ENCODE measurements at places on chromosomes 7 and 10.

GRCh38 chr10:125782616-125783015 is 7.0 kb upstream of the MMP21 start:
- no peak for DNase-seq

GRCh38 chr7:158710651-158711102 is 6.1 kb upstream of the NCAPG2 start:
- DNase-seq: no peak

- DNase-seq: no peak
Measured at GRCh38 chr7:2838873-2839578, 5.1 kb downstream of the GNA12 start.

DNA sequence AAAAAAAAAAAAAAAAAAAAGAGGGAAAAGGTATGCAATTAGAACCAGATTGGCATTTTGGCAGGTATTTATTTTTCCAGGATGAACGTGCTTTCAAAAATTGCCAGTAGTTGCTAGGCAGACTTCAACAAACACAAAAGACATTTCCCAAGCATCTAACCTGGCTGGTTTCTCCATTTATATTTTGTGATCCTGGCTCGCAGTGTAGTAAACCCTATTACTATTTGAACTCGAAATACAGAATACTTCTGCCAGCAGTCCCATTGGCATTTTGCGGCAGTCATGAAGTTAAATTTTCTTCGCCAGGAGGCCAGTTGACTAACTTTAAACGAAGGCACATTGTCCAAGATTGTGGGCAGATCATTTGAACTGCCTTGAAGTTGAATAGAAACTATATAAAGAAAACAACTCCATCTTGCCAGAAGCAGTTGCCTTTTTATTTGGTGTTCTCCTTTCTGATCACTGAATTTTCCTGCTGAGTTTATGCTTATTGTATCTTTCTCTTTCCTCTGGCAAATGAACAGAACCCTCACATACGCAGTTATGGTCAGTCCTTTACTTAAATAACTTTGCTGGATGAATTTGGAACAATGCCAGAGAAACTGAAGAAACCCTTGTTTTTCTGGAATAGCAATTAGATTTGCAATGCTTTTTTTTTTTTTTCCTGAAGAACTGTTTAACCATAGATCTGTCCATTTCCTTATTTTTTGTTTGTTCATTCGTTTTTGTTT is 132.9 kb downstream of the BICC1 start:
- DNase-seq: no peak

- DNase-seq: no peak
Measured at GRCh38 chr7:101163279-101164070, 1.9 kb downstream of the VGF start.

All from left ventricle myocardium inferior (tissue), 1 donor.